ENCODE measurements at places on chromosomes 2 and 18. TPM values are rescaled to one million over a fixed set of nuclear protein-coding genes. Genes with fewer than 3 reads are reported as not detected.

GRCh38 chr18:40935423-40935822 lies 1019.6 kb upstream of the PIK3C3 start:
- DNase-seq: no peak

GRCh38 chr18:65988972-65989371 lies 238.2 kb downstream of the CDH7 start:
- no peak for DNase-seq

Gene IL36RN
- polyA plus RNA-seq: not detected

Gene RFX8
- 2.3 TPM for polyA plus RNA-seq

DNA sequence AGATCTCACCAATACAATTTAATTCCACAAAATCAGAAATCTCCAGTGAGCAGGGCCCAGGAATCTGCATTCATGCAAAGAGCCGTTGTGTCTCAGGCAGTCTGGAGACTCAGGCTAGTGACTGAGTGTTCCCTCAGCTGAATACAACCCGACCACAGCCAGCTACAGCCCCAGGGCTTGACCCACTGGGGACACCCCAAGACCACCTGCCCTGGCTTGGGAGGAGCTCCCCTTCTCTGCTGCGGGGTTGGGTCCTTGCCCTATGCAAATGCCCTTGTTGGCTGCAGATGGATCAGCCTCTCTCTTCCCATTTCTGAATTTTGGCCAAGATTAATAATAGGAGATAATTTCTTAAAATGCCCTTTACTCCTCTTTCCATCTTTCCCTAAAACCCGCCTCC lies 157.7 kb downstream of the TWIST2 start:
- no peak for DNase-seq

GRCh38 chr2:154692927-154693326 lies 5.6 kb upstream of the KCNJ3 start:
- no peak for DNase-seq

GRCh38 chr2:12448846-12449505 lies 267.8 kb upstream of the TRIB2 start:
- no peak for DNase-seq

- no peak for DNase-seq
Measured at GRCh38 chr2:121555008-121555407, 24.3 kb downstream of the RNU4ATAC start.

- DNase-seq: no peak
Measured at GRCh38 chr2:216776066-216776850, 80.9 kb upstream of the IGFBP5 start.

Gene SPATA3
- not detected for polyA plus RNA-seq

DNA sequence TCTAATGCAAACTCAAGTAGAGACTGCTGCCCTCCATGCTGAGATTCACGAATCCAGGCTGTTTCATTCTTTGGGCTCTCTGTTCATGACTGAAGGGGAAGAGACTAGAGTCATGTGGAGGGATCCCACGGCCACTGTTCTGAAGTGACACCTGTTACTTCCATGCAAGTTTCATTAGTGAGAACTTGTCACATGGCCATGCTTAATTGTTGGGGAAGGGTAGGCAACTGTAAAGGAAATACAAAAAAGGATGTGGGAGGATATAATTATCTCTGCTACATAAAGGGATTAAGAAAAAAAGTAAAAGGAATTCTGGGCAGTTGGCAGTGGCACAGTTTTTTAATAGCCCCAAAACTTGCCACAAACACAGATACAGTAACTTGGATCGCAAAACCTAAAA lies 28.0 kb upstream of the PSME4 start:
- no peak for DNase-seq

Gene SYT4
- polyA plus RNA-seq: not detected

DNA sequence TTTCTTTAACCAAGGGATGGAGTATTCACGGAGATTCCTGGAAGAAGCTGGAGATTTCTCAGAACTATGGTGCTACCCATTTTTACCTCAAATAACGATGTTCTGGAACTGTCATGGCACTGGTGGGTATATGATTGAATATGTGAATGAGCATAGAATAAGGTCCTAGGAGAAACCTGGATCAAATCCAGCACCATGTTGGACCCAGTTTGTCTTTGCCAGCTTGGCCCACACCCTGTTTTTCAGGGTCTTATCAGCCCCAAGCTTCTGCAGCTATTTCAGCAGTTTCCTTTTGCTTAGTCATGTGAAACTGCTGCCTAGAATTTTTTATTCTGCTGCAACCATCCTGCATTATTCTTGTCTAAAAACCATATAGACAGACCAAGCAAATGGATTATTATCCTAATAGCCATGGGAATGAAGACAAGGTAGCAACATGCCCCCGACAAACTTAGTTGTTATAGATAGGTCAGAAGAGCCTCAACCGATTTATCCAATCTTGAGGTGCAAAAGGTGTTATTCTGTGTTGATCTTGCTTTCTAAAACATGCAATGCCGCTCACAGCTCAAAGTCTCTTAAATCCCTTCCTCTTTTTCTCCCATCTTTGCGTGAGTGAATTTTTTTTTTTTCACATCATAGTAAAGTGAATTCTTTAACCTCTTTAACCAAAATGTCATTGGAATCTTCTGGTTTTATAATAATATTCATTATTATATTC lies 133.6 kb downstream of the PRPF40A start:
- no peak for DNase-seq

- DNase-seq: no peak
Measured at GRCh38 chr2:124816007-124816406, 790.9 kb downstream of the CNTNAP5 start.

GRCh38 chr2:197867624-197868023 lies 63.2 kb downstream of the PLCL1 start:
- DNase-seq: no peak

- no peak for DNase-seq
Measured at GRCh38 chr2:112916145-112916571, 5.2 kb downstream of the IL37 start.

DNA sequence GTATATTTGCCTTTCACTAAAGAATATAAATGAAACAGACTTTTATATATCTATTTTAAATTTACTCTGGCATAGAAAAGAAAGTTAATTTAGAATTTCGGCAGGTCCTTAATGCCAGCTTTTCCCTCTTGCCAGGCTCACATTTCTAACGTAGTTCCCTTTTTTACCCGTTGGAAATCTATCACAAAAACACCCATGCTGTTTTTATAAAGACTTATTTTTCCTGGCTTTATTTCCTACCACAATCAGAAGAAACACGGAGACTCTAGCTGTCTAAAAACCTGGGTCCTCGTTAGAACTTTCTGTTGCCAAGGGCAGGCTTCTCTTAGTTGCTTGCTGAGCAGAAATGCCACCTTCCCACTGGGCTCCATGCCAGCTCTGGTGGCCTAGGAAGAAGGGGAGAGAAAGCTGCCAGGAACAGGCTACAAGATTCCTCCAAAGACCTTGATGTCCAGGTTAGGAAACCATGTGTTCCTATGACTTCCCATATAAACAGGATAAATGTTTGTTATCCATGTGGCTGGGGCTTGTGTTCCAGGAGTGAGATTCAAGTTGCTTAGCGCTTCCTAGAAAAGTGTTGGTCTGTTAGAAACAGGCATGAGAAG lies 17.8 kb upstream of the TMEM18 start:
- DNase-seq: no peak

Gene VSNL1
- polyA plus RNA-seq: 0.86 TPM

DNA sequence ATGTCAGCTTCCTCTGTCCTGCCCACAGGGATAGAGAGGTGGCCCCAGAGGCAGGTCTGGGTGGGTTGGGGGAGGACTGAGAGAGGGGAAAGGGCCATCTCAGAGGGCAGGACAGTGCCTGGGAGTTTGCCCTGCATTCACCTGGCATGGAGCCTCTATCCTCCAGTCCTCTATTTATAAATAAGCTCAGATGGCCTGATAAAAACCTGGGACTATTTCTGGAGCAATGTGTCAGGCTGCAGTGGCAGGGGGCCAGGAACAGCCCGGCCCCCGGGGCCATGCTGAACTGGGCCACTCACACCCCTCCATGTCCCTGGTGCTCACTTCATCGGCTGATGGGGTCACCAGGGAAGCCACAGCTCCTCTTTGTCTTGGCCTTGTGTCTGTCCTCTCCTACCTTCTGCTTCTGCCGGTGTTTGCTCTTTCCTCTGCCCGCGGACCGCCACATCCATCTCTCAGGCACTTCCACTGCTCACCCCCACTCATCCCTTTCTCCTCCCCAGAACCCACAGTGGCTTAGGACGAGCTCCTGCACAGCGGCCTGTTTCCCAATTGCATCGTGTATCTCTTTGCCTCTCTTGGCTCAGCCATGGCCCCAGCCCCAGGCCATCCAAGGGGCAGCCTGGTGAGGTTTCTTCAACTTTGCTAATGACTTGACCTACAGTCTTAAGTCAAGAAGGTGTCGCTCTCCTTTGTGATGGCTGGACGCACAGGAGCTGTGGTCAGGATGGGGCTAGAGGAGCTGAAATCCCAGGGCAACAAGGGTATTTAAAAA lies 38.8 kb downstream of the SCTR start:
- no peak for DNase-seq

- no peak for DNase-seq
Measured at GRCh38 chr18:32777049-32777448, 4.2 kb upstream of the KLHL14 start.

Gene CNDP1
- not detected for polyA plus RNA-seq

DNA sequence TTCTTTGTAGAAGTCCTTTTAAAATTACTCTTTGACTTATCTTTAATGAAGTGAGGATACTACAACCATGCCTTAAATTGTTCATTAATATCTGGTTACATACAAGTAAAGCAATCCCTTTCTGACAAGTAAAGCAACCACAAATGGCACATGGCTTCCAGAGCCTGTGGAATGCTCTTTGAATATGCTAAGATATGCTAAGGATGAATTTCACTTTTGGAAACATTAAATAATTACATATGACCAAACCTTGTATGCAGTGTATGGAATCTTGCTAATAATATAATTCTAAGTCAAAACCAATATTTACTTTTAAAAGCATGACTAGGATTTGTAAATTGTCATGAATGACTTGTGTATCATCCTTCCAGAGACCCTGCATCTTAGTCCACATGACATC lies 1711.2 kb upstream of the CELF4 start:
- no peak for DNase-seq

DNA sequence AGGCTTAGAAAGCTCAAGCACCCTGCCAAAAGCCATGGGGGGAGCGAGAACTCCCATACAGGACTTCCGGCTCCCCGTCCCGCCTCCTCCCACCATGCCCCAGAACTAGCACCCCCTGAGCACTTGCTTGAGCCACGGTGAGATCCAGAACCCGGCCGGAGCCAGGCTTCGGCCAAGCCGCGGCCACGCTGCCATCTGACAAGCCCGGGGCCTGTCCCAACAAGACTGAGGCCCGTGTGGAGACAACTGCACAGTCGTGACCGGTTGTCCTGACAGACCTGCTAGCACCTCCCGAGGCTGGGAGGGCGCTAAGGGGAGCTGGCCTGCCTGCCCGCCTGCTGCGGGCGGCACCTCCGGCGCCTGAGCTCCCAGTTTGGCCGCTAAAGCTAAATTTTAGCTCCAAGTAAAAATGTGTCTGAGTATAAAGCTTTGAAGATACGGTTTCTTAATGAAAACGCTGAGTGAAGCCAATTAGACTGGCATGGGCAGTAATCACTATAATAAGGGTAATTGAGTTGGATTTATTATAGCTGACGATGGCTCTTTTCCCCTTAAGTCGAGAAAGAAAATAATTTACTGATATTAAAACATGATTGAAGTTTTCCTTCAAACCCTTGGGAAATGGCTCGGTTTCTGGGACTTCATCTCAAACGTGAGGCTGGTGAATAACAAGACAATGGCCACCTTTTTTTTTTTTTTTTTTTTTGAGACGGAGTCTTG lies 78.3 kb upstream of the ODC1 start:
- no peak for DNase-seq

All from AG04450 (cell line).